ENCODE measurements at places on chromosomes 2 and 18. TPM values are rescaled to one million over a fixed set of nuclear protein-coding genes. Genes with fewer than 3 reads are reported as not detected.

Gene NAGK
- 200 TPM for total RNA-seq

Gene C2orf66
- not detected for total RNA-seq

Gene COL4A4
- 0.24 TPM for total RNA-seq

DNA sequence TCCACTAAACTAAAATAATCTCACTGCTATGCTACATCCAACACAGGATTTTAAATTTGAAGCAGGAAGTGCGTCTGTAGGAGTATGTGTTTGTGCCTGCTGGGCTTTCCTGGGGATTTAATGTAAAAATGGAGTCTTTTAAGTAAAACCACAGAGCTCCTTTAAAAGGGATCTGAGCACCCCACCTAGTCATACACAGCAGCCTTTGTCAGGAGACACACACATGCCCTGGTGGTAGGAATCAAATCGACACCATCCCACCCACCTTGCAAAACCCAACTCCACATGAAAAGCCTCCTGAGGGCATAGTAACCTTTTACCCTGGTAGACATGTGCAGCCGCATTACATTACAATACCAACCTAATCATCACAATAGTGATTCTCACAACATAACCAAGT is 29.1 kb downstream of the UXS1 start:
- ATAC-seq = no peak

GRCh38 chr2:36163520-36164254 is 191.9 kb upstream of the CRIM1 start:
- no peak for ATAC-seq

All from esophagus mucosa (tissue), 1 donor.